GM06990 (cell line): ENCODE measurements at places on chromosomes 4 and X.

DNA sequence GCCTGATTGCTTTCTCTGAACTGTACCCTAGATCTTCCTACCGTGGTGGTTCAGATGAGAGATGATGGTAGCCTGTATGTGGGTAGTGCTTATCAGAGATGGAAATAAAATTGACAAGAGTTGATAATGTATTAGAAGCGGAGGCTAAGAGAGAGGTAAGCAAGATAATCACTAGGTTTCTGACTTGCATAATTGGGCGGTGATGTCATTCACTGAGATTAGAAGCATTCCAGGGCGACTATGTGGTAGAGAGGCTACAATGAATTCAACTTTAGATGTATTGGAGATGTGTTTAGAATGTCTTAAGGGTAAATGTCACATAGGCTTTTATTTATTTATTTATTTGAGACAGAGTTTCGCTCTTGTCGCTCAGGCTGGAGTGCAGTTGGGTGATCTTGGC lies 415 bp upstream of the TENM3 start:
- no peak for DNase-seq

GRCh38 chr4:20612313-20612712 lies 87.9 kb upstream of the PACRGL start:
- no peak for DNase-seq

DNA sequence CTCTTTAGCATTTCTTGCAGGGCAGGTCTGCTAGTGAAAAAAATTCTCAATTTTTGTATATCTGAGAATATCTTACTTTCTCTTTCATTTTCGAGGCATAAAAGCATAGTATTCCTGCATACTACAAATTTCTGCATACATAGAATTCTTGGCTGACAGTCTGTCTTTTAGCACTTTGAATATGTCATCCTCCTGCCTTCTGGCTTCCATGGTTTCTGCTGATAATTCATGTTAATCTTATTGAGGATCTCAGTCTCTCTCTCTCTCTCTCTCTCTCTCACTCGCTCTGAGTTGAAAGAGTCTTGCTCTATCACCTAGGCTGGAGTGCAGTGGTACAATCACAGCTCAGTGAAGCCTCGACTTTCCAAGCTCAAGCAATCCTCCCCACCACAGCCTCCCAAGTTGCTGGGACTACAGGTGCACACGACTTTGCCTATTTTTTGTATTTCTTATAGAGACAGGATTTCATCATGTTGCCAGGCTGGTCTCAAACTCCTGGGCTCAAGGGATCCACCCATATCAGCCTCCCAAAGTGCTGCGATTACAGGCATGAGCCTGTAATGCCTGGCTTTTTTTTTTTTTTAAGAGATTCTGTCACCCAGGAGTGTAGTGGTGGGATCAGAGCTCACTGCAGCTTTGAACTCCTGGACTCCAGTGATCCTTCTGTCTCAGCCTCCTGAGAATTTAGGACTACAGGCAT lies 161.3 kb downstream of the FNIP2 start:
- no peak for DNase-seq

DNA sequence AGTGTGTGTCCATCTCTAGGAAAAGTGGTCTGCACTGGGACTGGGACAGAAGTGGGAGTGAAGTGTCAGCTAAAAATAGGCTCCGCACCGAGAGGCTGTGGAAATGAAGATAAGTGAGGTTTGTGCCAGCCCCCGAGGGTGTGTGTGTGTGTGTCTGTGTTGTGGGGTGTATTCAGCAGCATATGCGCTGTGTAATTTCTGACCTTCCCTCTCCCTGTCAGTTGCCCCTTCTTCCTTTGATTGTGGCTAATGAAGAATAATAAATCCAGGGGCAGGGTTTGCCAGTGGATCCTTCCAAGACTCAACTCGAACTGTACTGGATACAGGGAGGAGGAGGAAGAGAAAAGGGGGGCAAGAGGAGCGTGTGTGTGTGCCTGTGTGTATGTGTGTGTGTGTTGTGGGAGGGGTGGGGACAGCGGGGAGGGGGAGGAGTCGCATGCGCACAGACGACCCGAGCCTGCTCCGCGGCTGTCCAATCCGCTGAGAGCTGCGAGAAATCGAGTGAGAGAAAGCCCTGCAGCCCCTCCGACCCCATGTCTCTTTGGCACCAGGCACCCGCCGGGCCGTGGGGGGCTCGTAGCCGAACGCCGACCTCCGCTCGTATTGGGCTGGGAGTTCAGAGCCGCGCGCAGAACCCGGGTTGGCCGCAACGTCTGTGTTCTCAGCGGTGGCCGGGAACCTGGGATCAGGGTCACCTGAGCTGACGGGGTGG lies 916 bp upstream of the POU4F2 start:
- DNase-seq, result no peak

DNA sequence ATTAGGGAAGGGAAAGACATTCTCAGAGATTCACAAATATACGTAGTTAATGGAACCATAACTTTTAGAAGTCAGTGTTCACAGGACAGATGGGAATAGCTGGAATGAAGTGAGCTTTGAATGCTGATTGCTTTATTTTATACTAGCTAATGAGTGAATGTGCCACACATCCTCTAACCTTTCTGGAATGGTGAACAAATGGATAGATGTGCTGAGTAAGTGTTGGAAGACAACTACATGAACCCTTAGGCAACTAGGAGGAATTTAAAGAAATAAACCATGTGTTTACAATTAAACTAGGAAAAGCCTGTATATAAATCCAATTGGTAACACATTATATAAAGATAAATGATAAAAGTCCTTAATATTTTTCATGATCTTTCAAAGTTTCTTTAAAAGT lies 91.6 kb upstream of the LIMCH1 start:
- no peak for DNase-seq

DNA sequence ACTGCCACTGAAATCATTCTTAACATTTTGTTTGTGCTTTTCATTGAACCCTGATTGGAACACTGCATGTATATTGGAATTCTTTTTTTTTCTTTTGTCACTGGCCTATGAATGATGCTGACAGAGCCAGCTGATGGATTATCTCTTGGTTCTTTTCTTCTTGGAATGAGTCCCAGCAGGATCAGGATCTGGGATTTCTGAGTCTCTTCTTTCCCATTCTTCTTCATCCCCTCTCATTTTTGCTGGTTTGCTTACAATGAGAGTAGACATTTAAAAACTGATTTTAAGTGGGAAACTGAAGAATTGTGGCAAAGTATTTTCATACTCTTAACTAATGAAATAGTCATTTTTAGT lies 9.0 kb downstream of the DCUN1D4 start:
- DNase-seq, result no peak

GRCh38 chr4:122456231-122457116 lies at the start of gene IL2:
IL2 (minus strand) TSS chr4:122456725; CDS start chr4:122456440, 285 bp downstream.
- no peak for DNase-seq

- DNase-seq, result no peak
Measured at GRCh38 chr4:42248972-42249371, 96.5 kb upstream of the BEND4 start.

GRCh38 chr4:173159791-173160190 lies 8.8 kb upstream of the GALNT7 start:
- no peak for DNase-seq

DNA sequence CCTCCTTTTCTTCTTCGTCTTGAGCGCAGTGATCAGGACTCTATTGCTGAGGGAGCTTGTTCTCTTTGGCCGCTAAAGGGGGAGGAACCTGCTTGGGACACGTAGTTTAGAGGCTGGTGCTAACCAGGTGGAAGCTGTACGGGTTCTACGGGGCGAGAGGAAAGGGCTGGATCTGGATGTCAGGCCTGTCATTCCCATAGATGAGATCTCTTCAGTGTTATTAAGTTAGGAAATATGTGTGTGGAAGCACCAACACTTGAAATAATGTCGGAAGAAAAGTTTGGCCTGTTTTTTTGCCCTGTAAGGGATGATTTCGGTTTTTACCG lies 643 bp downstream of the SRP72 start:
- no peak for DNase-seq

DNA sequence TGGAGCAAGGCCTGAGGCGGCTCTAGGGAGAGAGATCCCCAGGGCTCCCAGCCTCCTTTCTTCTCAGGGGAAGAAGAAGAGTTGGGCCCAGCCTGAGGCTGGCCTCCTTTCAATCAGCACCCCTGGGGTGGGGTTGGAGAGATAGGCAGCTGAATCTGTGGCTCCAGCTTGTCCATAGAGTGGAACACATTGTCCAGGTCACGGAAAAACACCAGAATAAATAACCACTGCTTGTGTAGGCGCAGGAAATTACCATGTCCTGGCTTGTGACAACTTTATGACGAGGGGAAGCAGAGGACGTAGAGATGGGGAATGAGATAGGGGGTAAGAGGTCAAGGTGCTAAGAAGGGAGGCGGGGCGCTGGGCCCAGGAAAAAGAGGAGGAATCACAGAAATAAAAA lies 80.8 kb upstream of the EFNB1 start:
- DNase-seq, result no peak

DNA sequence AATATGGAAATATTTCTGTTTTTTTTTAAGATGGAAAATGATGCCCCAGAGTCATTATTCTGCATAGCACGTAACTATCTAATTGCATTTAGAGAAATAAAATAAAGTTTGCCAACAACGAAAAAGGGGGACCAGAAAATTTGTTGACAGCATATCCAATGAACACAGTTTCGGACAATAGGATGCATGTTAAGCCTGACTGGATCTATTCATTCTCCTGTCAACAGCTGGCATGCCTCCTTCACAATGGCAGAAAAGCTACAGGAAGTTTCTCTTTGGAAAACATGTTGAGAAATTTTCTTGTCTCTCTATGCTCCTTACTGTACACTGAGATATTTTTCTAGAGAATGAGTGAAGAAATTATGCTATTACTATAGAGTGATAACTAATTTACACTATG lies 262.5 kb downstream of the GRID2 start:
- no peak for DNase-seq

GRCh38 chr4:154739111-154739510 lies 4.7 kb upstream of the LRAT start:
- no peak for DNase-seq

DNA sequence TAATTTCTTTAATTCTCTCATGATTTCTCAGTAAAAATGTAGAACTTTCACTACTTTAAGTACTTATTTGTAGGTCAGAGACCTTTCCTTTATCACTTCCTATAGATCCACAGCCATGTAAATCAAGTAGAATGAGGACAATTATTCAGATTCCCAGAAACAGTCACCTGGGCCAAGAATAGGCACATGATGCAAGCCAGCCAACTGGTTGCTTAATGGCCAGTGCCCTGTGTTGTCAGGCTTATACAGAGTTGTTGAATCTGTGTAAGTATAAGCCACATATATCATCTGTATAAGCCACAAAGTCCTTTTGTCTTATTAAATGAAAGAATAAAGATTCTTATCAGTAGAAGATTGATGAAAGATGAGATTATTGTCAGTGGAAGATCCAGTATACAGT lies 5.2 kb downstream of the BANK1 start:
- no peak for DNase-seq

- DNase-seq, result no peak
Measured at GRCh38 chrX:84047339-84047738, 140.7 kb downstream of the RPS6KA6 start.
